CD4-positive, CD25-positive, alpha-beta regulatory T cell (primary cell): ENCODE measurements at places on chromosomes 1 and 21.

DNA sequence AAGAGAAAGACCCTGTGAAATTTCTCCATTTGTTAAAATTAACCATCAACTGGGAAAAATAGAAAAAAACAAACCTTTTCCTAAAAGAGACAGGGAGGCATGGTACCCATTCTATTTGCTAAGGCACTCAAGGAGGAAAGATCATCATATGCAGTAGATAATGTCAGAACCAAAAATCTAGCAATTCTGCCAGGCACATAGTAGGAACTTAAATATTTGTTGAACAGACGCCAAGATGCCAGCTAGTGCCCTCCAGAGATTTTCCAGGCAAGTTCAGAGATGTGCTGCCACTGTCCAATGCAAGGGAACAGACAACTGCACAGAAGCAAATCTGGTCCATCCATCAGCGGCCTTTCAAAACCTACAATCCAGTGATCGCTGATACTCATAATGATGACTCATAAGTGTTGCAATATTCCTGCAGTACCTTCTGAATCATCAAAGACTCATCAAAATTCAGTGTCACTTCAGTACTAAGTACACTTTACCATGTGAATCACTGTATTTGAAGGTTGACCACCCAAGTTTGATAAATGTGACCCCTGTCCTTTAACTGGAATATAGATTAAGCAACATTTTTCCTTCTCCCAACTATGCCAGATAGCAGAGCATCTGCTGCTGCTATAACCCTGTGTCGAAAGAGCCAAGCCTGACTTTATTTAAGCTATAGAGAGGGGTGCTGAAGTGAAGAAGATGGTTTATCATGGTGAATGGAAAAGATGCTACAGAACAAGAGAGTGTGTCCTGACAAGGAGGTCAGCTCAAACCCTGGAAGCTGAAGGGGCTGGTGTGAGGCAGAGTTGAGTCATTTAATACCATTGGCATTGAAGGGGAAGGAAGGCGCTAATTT, 99.1 kb downstream of the MT1HL1 start:
- DNase-seq: no peak

- no peak for DNase-seq
These were observed 1.6 kb upstream of the KDF1 start for GRCh38 chr1:26961826-26962225.

- DNase-seq: no peak
These were observed 75.5 kb upstream of the RAB3GAP2 start for GRCh38 chr1:220347654-220348175.

GRCh38 chr1:248748211-248748610, 7.3 kb downstream of the LYPD8 start:
- no peak for DNase-seq

- DNase-seq: no peak
These were observed 74.6 kb downstream of the CAMK2N1 start for GRCh38 chr1:20411196-20411980.

- no peak for DNase-seq
These were observed 19.2 kb upstream of the RSPO1 start for GRCh38 chr1:37653906-37654305.

- DNase-seq: no peak
These were observed 80.1 kb downstream of the HMGB4 start for GRCh38 chr1:33943978-33944377.

DNA sequence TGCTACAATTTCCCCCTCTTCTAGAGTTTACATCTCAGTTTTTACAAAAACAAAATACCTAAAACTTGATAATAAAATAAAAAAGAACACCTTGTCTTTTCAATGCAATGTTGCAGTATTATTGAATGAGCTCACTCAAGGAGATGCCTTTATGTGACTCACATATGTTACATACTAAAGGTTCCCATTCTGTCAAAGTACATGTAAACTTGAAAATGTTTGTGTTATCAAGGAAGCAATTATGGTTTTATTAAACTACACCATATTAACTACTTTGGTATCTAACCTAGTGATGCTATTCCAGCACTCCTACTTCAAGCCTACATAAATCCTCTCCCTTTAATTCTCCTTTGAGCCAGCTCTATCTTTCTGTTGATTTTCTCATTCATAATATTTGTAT, 658.3 kb downstream of the PTPRC start:
- no peak for DNase-seq

DNA sequence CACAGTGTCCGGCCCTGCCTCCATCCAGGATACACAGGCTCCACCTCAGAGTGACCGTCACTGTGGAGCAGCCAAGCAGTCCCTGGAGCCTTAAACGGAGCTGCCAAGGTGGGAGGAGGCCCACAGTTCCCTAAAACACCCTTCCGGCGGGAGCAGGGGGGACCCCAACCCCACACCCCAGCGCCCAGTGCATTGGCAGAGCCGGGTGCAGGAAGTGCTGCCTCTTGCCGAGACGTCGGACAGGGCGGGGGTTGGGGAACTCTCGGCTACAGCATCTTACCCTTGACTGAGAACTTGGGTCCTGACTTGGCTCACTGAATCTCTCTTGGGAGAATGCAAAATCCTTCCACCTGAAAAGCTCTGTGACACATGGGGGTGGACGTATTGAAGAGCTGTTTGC, 38.7 kb upstream of the TMEM51 start:
- no peak for DNase-seq

DNA sequence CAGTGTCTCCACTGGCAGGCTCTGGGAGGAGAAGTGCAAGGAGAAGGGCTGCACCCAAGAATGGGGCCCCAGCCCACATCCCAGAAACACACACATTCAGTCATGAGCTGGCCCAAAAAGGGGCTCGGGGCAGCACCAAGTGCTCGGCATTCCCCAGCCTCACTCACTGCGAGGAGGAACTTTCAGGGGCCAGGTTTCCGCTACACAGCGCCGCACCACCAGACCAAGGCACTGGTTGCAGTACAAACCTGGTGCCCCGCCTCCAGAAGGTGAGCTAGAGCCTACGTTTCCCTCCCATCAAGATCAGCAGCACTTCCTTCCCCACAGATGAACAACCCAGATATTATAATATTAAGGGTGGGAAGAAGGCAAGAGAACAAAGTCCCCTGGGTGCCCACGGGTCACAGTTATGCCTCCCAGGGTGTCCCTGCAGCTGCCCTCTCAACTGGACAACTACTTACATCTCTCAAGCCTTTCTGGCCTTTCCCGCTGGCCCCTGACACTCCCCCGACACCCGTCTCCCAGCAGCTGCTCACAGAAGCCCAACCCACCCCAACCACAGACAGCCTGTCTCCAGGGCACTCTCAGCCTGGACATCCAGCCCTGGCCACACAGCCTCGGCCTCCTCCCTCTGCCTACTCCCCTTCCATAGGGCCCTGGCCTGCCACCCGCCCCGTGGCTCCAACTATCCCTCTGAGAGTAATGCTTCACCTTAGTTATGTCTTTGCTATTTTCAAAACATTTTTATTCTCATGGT, 3.8 kb downstream of the PBXIP1 start:
- peak; percentile 80 for DNase-seq

GRCh38 chr1:36467027-36467410, 2.8 kb upstream of the MRPS15 start:
- no peak for DNase-seq

- DNase-seq: no peak
These were observed 161.8 kb upstream of the IRF2BP2 start for GRCh38 chr1:234771642-234772344.

DNA sequence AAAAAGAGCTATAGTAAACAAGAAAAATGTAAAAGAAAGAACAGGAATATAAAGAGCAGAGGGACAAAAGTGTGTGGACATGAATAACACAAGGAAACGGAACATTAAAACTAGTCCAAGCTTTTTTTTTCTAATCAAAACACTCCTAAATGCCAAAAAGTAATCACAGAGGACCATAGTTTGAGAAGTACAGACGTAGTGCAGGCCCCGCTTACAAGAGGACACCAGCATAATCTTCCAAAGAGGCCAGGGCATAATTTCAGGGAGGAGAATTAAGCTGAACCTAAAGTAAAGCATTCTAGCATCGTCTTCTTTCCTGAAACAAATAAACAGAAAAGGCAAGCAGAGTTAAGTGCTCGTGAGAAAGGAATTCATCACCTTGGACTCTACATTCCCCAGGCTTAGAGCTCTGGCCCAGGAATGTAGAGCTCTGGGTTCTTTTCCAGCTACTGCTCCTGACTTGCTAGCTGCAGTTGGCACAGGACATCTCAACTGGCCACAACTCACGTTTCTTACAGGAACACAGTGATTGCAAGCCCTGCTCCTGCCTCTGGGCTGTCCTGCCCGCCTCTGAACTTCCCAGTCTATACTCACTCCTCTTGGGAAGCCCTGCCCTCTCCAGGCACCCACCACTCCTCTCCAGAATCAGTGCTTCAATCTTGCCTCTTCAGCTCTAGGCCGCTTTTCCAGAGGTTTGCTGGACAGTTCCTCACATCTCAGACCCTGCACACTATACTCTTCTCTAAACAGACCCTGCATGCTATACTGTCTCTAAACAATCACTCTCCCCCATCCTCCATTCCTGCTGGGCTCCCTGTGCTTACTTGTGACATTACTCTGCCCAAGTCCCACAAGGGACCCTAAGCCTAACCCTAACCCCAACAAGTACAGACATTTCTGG, 9.8 kb downstream of the RGS8 start:
- no peak for DNase-seq

DNA sequence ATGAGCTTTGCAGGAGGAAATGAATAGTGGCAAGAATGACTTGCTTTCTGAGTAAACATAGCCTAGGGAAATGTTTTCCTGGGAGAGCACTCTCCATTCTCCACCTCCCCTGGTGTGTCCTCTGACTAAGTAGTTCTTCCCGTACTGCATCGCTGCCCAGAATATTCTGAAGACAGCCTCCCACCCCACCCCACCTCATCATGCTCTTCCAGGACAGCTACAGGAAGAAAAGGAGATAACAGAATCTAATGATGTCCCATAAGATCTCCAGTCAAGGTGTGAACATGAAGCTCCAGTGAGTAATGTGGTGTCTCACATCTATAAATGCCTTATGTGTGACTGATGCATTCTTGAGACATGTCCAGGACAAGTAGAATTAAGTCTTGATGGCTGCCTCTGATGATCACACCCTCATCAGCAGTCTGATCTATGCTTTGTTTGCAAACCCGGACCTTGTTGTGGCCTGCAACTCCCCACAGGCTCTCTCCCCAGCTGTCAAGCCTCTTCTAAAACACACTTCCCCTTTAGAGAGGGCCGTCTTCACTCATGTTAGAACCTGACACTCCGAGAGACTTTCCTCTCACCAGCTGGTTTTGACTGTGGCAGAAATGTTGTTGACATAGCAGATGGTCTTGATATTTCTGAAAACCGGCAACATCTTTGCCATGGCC, 183.0 kb downstream of the CYYR1 start:
- DNase-seq: no peak

GRCh38 chr1:42206164-42206563, 41.6 kb upstream of the GUCA2A start:
- no peak for DNase-seq

- no peak for DNase-seq
These were observed 13.8 kb downstream of the C1orf185 start for GRCh38 chr1:51115714-51116404.

DNA sequence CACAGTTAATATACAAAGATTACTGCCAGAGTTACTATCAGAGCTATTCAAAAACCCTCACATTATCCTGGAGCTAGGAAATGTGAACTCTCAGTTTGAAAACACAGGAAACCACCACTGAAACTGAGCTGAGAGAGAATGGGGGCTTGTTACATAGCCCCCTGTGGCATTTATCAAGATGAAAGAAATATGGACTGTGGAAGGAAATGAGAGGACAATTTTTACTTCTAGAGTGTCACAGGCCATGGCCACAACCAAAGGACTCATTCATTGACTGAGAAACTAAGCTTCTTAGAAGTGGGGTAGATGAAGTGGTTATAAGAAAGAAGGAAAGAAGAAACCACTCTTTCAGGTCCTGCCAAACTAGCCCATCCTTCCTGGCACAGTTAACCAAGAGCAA, 25.3 kb downstream of the DSTYK start:
- peak; percentile 61 for DNase-seq

GRCh38 chr1:196381544-196381943, 226.7 kb downstream of the KCNT2 start:
- no peak for DNase-seq

DNA sequence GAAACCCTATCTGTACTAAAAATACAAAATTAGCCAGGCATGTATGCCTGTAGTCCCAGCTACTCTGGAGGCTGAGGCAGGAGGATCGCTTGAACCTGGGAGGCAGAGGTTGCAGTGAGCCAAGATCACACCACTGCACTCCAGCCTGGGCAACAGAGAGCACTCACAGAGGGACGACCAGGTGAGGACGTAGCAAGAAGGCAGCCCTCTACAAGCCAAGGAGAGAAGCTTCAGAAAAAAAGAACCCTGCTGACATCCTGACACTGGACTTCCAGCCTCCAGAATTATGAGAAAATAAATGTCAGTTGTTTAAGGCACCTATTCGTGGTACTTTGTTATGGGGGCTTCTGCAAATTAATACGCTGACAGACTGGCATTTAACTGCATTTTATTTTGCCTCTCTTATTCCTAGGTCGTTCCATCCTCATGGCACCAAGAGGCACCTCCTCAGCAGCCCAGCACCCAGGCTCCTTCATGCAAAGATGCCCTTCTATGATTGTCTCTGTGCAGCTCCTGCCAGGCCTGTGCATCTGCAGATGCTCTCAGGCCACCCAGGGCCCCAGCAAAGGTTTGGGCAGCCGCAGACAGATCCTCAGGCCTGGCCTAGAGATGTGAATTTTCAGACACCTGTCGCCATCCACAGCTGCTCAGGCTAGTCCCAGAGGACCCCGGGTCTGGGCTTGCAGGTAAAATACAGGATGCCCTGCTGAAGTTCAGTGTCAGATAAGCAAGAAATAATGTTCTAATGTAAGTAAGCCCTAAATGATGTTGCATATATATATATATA, 86.0 kb upstream of the COX20 start:
- no peak for DNase-seq

DNA sequence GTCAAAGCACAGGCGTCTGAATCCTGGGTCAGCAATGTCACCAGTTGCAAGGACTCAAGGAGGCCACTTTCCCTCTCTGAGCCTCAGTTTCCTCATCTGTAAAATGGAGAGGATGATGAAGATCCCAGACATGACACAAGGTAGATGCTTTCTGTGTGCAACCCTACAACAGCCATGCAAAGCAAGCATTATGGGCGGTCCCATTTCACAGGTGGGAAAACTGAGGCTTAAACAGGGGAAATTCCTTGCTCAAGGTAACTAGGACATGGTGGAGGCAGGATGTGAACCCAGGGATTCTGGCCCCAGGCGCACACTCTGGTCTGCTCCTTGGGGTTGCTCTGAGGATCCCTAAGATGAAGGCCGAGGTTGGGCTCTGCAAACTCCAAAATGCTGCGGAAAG, 311.0 kb downstream of the PTPRU start:
- DNase-seq: no peak

DNA sequence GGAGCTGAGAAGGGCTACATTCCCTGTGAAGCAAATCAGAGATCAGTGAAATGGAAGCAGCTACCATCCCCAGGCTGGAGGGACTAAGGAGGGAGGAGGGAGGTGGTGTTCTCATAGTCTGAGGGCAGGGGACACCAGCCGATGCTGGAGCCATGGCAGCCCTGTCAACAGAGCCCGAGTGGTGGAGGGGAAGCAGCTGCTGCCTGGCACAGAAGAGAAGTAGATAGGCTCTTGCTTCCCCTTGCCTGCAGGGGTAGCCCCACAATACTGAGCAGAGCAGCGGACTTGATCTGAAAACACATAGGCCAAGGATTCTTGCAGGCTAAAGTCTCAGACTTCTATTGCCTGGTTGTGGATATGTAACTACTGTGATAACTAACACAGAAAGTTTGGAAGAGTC, 255.1 kb downstream of the FGGY start:
- DNase-seq: no peak

- no peak for DNase-seq
These were observed 161.8 kb downstream of the TRABD2B start for GRCh38 chr1:47835409-47835808.
